Myocyte (in vitro differentiated cells): ENCODE measurements at places on chromosomes 5 and 9. TPM values are rescaled to one million over a fixed set of nuclear protein-coding genes. Genes with fewer than 3 reads are reported as not detected.

GRCh38 chr9:85112933-85113418, 443.4 kb downstream of the NTRK2 start:
- no peak for DNase-seq

SLC1A3 gene
- 11.9 and 25.3 TPM in 2 replicates for total RNA-seq

- DNase-seq, result no peak
Measured at GRCh38 chr5:6713274-6714225, at the start of gene TENT4A. Gene TENT4A, plus strand, starts transcription at chr5:6713432. Its CDS starts 552 bp downstream, at chr5:6713984.

GRCh38 chr9:72271613-72272478, 93.2 kb downstream of the ZFAND5 start:
- DNase-seq, result peak; percentile 73

DNA sequence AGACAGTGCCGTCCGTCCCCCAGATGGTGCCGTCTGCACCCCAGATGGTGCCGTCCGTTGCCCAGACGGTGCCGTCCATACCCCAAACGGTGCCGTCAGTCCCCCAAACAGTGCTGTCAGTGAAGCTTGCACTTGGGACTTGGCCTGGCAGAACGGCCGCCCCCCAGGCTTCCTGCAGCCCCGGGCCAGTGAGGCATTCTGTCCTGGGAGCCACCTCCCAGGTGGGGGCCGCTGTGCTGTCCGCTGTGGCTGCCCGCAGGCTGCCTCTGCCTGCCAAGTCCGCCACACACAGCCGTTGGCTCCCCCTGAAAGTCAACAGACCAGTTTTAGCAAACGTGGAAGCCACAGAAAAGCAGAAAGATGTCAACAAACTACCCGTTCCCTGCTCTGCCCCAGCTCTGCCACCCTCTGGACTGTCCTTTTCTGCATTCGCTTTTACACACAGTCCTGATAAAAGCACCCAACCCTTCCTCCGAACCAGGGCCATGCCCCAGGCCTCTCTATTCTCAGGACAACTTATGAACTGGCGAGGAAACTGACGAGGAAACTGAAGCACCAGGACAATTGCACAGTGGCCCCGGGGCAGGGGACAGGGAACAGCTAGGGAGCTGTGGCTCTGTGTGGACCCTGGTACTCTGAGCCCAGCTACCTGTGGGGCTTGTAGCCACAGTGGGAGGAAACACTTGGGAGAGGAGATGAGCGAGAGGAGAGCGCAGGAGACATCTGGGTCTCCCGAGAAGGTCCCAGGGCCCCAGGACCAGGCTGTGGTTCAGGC, 39.6 kb upstream of the RXRA start:
- DNase-seq, result peak; percentile 35

- peak; percentile 86 for DNase-seq
Measured at GRCh38 chr9:90301277-90301653, 341.4 kb downstream of the DIRAS2 start.

- DNase-seq, result no peak
Measured at GRCh38 chr5:51961154-51961562, 577.9 kb downstream of the ISL1 start.

- DNase-seq, result no peak
Measured at GRCh38 chr9:132175431-132175830, 13.6 kb downstream of the NTNG2 start.

DENND1A gene
- total RNA-seq, result 16.3 and 18.5 TPM in 2 replicates

CYSRT1 gene
- 1.4 and 2.0 TPM in 2 replicates for total RNA-seq

GRCh38 chr5:136516637-136517036, 151.3 kb upstream of the TRPC7 start:
- no peak for DNase-seq

- DNase-seq, result peak; percentile 64
Measured at GRCh38 chr5:145237843-145238242, 597.3 kb downstream of the PRELID2 start.

GRCh38 chr9:69582544-69583297, 89.5 kb downstream of the APBA1 start:
- DNase-seq, result no peak

PROP1 gene
- not detected in 2 replicates for total RNA-seq

- no peak for DNase-seq
Measured at GRCh38 chr9:82201196-82201595, 212.6 kb downstream of the SPATA31D1 start.

NIPAL4 gene
- 0.10 TPM in 1 of 2 replicates, not detected in the other for total RNA-seq

NPR3 gene
- 1.0 and 1.1 TPM in 2 replicates for total RNA-seq

- no peak for DNase-seq
Measured at GRCh38 chr9:18477121-18477660, 3.2 kb downstream of the ADAMTSL1 start.

SOX30 gene
- total RNA-seq, result 0.05 and 0.47 TPM in 2 replicates
